ENCODE measurements at places on chromosomes 4 and X.

- no peak for DNase-seq
Measured at GRCh38 chr4:153547520-153547919, 81.4 kb downstream of the TMEM131L start.

- DNase-seq: no peak
Measured at GRCh38 chrX:124362072-124362471, 15.7 kb downstream of the SH2D1A start.

DNA sequence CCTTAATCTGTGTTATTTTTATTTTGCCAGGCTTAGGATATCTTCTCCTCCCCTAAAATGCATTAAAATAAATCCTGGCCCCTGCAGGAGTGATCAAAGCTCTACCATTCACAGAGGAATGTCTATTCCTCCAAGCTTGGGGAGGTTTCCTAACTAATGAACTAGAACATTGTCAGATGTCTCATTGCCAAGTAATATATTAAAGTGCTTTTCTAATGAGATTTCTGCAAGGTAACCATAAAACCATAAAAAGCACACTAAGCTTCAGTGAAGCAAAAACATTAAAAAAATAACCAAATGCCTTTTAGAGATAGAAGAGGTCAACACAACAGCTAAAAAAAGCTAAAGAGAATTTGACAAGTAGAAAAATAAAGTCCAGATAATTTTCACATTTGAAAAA is 34.8 kb downstream of the IGFBP7 start:
- DNase-seq: no peak

GRCh38 chr4:153518001-153518400 is 51.8 kb downstream of the TMEM131L start:
- DNase-seq: no peak

All from cardiac fibroblast (primary cell).